ENCODE measurements at places on chromosomes 11 and 22.
A peak's percentile ranks its signal among the peaks of the same experiment; 100 is the strongest.

- peak; percentile 75 for DNase-seq
Observed at GRCh38 chr11:4626207-4627099, 10.8 kb upstream of the OR51D1 start.

DNA sequence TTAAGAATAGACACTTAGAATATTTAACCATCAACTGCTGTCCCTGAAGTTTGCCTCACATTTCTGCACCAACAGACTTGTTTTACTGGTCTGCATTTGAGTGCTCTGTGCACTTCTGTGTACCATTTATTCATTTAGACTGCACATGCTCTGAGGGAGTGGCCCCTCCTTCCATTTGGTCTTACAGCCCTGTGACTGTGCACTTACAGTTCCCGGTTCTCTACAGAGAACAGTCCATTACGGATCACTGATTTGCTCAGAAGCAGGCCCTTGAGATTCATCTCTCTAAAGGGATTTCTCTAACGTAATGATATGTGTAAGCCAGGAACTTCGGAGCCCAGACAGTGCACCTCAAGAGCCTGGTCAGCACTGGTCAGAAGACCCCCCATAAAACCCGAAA, 247.3 kb upstream of the BLID start:
- DNase-seq, result no peak

DNA sequence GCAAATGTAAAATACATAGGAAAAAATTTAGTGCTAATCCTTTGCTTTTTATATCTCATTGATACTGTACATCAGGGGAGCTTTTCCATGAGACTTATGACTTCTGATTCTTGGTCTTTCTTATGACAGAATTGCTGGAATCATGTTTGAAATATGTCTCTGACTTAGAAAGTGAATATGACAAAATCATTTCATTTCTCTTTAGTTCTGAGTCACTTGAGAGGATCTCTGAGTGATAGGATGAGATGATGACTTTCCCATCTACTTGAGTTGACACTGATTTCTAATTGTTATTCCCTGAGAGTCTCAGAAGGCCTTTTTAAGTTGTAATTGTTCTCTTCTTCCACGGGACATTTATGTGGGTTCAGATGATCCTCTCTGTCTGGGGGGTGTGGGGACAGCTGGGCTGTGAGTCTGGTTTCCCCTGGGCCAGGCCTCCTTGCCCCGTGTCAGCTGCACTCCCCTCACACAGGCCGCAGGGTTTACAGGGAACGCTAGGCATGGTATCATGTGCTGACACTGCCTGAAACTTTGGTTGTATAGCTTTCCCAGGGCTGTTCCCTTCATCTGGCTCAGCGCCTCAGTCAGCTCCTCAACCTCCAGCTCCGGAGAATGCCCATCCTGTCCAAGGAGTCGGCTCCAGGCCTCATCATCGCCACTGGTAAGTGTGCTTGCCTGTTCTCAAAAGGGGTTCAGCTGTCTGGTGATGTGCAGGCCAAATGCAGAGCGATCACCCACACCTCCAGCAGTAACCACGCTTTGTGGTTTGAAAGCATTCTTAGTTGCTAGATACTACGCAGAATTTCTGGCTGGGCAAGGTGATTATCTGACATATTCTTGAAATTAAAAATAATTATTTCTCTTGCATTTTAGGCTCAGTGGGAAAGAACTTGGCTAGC, 69.5 kb upstream of the SORL1-AS1 start:
- DNase-seq, result no peak

GRCh38 chr11:64490562-64491216, 100.3 kb upstream of the SLC22A12 start:
- peak; percentile 37 for DNase-seq

DNA sequence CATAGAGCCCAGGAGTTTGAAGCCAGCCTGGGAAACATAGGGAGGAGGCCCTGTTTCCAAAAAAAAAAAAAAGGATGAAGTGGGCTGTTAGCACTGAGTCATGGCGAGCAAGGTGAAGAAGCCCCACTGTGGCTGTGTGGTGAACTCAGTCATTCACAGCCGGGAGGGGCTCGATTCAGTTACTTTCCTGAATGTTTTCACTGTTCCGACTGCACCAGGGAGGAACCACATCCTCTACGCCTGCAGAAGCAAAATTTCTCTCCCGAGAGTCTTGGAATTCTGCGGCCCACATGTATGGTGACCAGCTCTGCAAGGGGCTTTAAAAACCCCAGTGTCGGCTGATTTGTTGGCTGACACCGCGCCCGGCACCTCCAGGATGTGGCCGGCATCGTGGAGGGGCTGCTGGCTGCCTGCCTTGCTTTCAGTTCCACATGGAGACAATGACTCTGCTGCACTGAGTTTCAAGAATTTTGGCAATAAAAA, 27.8 kb upstream of the GRAMD4 start:
- peak; percentile 61 for DNase-seq

DNA sequence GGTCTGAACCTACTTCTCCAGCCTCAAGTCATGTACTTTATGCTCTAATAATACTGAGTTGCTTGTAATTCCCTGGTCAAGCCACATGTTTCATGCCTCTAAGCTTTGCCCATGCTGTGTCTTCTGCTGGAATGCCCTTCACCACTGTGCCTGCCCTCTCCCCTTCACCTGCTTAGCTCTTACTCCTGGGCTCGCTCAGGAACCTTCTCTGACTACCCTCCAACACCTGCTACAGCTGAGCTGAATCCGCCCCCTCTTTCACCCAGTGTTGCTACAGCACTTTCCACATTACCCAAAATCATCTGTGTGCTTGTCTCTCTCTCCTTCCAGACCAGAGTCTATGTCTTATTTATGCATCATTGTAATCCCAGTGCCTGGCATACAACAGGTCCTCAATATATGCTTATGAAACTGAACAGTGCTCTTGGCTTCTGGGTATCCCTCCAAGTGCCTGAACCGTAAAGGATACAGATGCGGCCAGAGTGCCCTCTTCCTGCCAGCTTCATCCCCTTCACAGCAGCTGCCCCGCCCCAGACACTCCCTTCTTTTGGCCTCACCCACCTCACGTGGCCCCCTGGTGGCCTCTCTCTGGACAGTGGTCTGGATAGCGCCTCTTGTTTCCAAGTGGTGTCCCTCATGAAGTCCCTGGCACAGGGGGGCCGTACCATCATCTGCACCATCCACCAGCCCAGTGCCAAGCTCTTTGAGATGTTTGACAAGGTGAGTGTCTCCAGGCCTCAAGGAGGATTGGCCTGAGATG, 7.1 kb downstream of the ABCG4 start:
- no peak for DNase-seq

GRCh38 chr11:2173150-2173693, 1.6 kb upstream of the TH start:
- peak; percentile 55 for DNase-seq

DNA sequence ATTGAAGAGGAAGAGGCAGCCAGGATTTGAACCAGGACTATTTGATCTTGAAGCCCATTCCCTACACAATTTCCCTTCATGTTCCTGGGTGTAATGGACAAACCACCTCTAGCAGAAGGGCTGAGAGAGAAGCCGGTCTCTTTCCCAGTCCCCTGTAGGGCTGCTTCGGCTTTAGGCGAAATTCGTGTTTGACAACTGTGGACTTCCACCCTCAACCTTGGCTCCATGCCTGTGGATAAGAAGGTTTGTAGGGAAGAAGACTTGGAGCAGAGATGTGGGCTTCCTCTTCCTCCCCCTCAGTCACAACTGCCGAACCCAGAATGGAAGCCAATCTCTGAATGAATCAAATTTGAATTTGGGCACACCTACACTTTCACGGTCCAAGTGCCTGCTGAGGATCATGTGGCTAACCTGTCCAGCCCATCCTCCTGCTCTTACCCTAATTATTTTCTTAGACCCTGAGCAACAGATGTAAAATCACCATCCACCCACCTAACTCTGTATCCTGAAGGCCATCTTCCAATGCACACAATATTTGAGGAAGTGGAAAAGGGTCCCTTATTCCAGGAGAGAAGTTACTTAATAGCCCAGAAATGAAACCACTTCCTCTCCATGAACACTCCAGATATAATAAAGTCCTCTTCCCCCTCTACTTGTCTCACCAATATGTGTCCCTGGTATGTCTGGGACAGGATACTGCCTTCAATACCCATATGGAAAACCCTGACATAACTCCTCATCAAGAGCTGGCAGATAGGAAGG, 10.1 kb upstream of the SCN2B start:
- peak; percentile 58 for DNase-seq

DNA sequence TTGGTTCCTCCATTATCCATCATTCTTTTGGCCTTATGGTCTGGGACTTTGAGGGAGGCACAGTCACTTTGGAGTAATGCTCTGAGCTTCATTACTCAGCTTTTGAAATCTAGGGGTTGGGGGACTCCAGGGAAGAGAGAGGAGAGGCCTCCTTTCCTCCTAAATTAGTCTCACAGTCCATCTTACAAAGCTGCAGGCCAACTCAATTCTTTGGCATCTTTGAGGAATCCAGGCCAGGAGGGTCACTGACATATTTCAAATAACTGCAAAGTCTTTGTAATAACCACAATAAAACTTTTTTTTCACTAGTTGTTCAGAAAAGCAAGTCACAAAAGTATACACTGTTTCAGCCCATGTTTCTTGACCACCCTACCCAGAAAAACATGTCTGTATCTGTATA, 73.3 kb upstream of the FAR1 start:
- DNase-seq, result no peak

DNA sequence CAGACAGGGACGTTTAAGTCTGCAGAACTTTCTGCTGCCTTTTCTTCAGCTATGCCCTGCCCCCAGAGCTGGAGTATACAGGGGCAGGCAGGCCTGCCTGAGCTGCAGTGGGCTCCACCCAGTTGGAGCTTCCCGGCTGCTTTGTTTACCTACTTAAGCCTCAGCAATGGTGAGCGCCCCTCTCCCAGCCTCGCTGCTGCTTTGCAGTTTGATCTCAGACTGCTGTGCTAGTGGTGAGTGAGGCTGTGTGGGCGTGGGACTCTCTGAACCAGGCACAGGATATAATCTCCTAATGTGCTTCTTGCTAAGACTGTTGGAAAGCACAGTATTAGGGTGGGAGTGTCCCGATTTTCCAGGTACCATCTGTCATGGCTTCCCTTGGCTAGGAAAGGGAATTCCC, 38.5 kb downstream of the NELL1 start:
- no peak for DNase-seq
